ENCODE measurements at places on chromosomes 1 and 21.

GRCh38 chr1:53661496-53661895, 77.5 kb downstream of the GLIS1 start:
- no peak for DNase-seq

DNA sequence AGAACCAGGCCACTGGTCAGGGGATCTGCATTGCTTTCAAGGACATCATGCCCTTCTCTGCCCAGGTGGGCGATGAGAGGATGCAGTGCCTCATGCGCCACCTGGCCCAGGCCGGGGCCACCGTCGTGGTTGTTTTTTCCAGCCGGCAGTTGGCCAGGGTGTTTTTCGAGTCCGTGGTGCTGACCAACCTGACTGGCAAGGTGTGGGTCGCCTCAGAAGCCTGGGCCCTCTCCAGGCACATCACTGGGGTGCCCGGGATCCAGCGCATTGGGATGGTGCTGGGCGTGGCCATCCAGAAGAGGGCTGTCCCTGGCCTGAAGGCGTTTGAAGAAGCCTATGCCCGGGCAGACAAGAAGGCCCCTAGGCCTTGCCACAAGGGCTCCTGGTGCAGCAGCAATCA, 5.0 kb upstream of the ZBTB48 start:
- no peak for DNase-seq

DNA sequence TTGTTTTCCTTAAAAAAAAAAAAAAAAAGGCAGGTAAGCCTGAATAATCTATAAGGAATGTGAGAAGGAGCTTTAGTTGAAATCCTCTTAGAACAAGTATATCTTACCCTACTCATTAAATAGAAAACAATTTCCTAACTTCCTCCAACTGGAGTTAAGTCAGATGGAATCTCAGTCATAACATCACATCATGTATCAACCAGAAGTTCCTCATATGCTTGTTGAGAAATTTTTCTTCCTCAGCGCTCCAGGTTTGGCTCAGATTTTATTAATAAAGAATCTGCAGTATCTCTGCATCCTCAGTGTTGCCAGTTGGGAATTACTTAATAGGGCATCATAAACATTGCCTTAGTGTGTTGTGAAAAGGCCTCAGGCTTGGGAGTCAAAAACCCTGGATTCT, 37.6 kb downstream of the DUSP10 start:
- no peak for DNase-seq

- DNase-seq, result no peak
These were observed 66.8 kb upstream of the RGS7 start for GRCh38 chr1:241423541-241424479.

DNA sequence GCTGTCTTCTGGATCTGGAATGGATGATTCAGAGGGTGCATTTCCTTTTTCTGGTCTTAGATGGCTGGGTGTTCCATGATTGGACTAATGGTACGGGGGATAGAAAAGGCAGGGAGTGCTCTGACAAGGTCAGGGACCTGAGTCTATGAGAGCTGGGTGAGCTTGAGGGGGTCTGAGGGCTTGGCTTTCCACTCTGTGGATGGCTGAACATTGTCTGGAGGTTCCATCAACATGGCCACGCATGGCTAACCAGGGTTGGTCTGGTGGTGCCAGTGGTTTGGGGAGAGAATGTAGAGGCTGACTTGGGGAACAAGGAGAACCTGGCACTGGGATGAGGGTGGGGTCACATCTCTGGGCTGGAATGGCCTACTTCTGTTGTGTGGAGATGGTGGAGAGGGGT, 41.5 kb upstream of the TSPAN2 start:
- no peak for DNase-seq

GRCh38 chr1:199612976-199613774, 414.3 kb upstream of the NR5A2 start:
- DNase-seq, result no peak

DNA sequence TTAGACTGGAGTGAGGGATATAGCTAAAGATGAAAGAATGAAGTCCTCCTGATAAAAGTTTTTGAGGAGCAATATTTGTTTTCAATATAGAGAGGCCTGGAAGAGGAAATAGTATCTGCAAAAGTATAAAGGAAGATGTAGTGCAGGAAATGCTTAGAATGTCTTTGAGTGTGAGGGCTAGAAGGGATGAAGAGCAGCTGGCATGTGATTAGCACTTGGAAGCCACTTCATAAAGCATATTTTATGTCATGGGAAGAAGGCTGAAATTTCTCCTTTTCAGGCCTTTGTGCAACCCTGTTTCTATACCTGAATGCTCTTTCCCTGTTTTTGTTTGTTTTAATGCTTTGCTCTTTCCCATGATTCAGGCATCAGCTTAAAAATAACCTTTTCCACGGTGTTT, 323.3 kb upstream of the DEPDC1 start:
- no peak for DNase-seq

DNA sequence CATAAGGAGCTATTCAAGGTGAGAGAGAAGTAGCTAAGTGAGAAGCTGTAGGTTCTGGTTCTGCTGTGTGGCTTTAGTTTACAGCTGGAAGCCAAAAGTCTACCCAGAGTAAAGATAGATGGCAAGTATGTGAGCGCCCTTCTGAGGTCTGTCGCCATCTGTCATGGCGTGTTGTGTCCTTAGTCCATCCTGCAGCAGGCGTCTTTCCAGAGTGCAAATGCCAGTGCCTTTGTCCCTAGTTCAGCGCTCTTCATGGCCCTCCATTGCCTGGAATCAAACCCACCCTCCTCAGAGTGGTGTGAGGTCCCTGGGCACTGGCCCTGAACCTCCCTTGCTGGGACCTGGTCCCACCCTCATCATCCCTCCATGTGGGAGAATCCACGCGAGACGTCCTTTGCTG, 96.6 kb downstream of the ADARB1 start:
- no peak for DNase-seq

GRCh38 chr1:244092964-244093638, 42.0 kb downstream of the ZBTB18 start:
- DNase-seq, result no peak

DNA sequence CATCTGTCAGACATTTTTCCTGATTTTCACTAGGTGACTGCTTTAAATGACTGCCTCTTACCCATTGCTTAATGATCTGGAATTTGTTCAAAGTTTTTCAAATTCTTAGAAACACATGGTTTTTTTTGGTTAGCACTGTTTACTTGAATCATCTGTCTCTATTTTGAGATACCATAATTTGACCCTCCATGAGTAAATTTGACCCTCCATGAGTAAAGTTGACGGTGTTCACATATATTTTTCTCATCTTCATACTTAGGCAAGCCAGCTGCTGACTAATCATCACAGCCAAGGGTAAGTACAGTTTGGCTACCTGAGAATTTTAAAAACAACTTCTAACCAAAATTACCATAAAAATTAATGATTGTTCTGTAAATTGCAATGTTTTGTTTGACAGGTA, 586.5 kb downstream of the PTBP2 start:
- DNase-seq, result no peak
